ENCODE measurements at places on chromosomes 3 and 15. TPM values are rescaled to one million over a fixed set of nuclear protein-coding genes. Genes with fewer than 3 reads are reported as not detected.

DNA sequence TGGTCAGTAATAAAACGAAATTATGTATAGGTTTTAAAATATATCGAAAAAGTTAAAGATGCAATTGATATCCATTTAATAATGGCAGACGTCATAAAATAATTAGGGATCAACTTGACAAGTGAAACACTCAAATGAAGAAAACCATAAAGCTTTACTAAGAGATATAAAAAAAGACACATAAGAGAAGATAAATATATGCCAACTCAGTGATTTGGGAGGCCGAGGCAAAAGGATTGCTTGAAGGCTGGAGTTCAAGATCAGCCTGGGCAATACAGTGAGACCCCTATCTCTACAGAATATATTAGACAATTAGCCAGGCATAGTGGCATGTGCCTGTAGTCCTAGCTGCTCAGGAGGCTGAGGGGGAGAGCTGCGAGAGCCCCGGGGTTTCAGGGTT lies 190.5 kb downstream of the SV2B start:
- no peaks in the 10 kb centered on the region for H3K36me3 ChIP-seq

DNA sequence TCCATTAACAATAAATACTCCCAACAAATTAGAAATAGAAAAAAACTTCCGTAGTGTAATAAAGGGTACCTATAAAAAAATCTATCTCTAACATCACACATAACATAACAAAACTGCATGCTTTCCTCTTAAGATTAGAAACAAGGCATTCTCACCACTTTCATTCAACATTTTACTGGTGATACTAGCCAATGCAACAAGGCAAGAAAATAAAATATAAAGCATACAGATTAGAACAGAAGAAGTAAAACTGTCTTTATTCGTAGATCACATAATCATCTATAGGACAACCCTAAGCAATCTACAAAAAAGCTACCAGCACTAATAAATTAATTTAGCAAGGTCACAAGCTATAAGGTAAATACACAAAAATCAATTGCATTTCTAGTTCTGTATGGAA lies 107.1 kb downstream of the PLD1 start:
- peaks cover 10% of the 10 kb centered on the region for H3K36me3 ChIP-seq
- DNase-seq = no peak
- no peak overlapping the region for H3K27ac ChIP-seq
- no peak overlapping the region for H3K4me3 ChIP-seq

GRCh38 chr15:65146438-65146837 lies 12.8 kb upstream of the PDCD7 start:
- H3K36me3 ChIP-seq = peaks cover 45% of the 10 kb centered on the region
- no peak overlapping the region for H3K27ac ChIP-seq
- H3K4me1 ChIP-seq = no peaks in the 10 kb centered on the region
- no peak overlapping the region for H3K4me3 ChIP-seq

DNA sequence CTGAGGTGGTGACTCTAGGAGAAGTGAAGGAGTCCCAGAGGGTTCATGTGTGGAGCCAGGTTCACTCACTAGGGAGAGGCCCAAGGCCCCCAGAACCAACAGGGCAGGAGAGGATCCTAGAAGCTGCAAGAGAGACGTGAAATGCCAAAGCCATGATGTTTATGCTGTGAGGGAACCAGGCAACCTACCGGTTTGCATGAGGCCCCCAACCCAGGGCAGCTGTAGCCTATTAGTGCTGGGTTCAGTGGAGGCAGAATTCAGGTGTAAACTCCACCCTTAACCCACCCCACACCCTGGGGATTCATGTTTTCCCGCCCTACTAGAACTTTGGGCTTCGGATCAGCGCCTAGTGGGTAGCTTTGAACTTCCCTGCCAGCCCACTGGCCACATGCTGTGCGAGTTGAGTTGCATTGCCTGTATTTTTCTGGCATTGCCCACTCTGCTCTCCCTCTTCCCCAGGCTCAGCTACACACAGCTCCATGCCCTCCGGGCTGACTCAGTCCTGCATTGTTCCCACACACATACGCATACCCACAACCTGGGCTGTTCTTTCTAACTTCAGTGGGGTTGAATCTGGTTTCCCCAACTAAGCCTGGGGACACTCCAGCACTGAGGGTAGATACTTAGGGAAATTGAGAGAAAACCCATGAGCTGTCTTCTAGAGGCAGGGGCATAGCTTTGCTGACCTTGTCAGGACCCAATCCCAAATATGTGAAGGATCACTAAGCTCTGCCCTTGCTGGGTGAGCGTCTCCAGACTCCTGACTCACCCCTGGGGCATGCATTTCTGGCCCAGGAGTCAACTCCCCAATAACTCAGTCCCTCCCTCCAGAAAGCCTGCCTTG lies 2.0 kb upstream of the ZBTB47 start:
- H3K27ac ChIP-seq = peak overlapping the region; percentile 96
- peaks cover 58% of the 10 kb centered on the region for H3K4me1 ChIP-seq
- peak overlapping the region; percentile 96 for H3K4me3 ChIP-seq
- H3K27me3 ChIP-seq = no peaks in the 10 kb centered on the region
- DNase-seq = peak; percentile 8

DNA sequence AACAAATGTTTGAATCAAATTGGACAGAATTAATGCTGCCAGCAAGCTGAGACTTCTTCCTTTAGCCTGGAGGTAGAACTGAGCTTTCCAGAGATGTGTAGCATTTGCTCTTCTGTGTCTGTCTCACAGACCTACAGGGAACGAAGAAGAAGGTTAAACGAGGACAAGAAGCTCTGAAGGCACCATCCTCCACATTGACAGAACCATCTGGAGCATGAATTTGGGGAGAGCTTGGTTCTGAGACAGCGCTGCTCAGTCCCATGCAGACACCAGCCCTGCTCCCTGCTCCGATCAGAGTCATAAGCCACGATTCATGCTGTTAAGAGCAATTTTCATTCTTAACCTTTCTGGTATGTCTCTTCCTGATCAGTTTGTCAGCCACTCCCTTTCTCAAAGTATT lies 7.7 kb upstream of the KY start:
- no peak overlapping the region for H3K4me3 ChIP-seq
- H3K27ac ChIP-seq = no peak overlapping the region
- no peak for DNase-seq
- no peaks in the 10 kb centered on the region for H3K4me1 ChIP-seq
- H3K27me3 ChIP-seq = no peaks in the 10 kb centered on the region

Gene GOLGA6D
- not detected for total RNA-seq

Gene CCDC39
- total RNA-seq = under 0.01 TPM

Gene SLC51B
- total RNA-seq = not detected

Gene ABHD17C
- total RNA-seq = 7.1 TPM

Data from esophagus muscularis mucosa (tissue), 4 donors.